Mammary epithelial cell (primary cell): ENCODE measurements at places on chromosomes 5 and 9. TPM values are rescaled to one million over a fixed set of nuclear protein-coding genes. Genes with fewer than 3 reads are reported as not detected.

DNA sequence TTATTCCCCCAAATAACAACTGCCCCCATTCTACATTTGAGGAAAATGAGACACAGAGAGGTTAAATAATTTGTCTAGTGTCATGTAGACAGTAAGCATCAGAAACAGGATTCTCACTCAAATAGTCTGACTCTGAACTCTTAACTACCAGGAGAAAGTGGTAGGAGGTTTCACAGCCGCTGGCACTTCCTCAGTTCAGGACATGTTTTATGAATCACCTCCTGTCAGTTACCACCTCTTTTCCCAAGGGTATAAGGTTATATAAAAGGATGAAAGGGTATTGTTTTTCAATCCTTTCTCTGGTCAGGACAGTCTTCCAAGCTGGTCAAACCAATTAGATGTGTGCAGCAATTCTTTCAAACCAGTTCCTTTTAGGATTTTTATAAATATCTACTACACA lies 52.1 kb downstream of the TSSK1B start:
- DNase-seq = peak; percentile 77

GRCh38 chr5:173327084-173327947 lies 898 bp downstream of the STC2 start:
- DNase-seq = peak; percentile 20

The TPM2 gene
- total RNA-seq = 116 and 134 TPM in 2 replicates

The C5 gene
- 1.3 TPM for total RNA-seq

The RNF208 gene
- 1.0 and 2.8 TPM in 2 replicates for total RNA-seq

DNA sequence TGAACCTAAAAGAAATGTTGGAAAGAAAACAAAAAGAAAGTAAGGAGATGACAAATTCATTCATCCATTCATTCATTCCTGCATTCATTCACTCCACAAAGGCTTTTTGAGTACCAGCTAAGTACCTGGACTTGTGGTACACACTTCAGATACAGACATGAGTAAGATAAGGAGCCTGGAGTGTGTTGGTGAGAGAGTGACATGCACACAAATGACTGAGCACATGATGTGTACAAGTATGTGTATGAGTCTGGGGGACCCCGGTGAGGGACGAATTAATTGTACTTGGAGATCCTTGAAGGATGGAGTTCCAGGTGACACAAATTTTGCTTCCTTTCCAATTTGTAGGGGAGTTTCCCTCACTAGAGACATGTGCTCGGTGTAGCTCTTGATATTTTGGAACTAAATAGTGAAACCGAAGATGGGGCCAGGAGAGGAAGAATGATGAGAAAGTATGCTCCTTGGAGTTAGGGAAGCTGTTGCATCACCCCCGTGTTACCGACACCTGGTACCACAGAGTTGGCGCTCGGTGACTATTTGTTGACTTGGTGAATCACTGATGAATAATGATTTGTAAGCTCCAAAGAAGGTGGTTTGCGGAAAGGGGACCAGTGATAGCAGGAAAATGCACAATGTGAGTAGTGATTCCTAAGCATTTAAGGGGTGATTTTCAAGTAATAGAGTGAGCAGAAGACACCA lies 509.8 kb downstream of the CCDC171 start:
- peak; percentile 99 for DNase-seq

GRCh38 chr9:12920437-12920836 lies 145.6 kb downstream of the LURAP1L start:
- DNase-seq = no peak

GRCh38 chr5:56319526-56320181 lies 86.5 kb upstream of the ANKRD55 start:
- DNase-seq = peak; percentile 96

GRCh38 chr5:65329266-65329665 lies 152.5 kb downstream of the ADAMTS6 start:
- no peak for DNase-seq

DNA sequence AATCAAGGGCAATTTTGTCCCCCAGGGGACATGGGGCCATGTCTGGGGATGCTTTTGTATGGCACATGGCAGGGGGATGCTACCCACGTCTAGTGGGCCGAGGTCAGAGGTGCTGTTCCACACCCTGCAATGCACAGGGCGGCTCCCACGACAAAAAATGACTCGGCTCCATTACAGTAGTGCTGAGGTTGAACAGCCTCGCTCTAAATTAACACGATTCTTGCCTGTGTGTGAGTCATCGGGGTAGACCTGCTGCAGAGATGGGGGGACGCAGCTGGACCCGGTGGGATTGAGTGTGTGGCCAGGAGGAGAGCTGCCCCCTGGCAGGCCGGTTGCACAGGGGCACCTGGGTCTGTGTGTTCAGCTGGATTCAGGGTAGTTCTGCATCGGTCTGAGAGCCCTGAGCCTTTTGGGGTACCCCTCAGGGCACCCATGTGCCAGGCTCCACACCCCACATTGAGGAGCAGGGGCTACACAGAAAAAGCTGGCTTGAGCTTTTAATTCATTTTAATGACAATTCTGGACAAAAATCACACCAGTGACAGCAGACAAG lies 20.0 kb upstream of the COL5A1 start:
- no peak for DNase-seq

DNA sequence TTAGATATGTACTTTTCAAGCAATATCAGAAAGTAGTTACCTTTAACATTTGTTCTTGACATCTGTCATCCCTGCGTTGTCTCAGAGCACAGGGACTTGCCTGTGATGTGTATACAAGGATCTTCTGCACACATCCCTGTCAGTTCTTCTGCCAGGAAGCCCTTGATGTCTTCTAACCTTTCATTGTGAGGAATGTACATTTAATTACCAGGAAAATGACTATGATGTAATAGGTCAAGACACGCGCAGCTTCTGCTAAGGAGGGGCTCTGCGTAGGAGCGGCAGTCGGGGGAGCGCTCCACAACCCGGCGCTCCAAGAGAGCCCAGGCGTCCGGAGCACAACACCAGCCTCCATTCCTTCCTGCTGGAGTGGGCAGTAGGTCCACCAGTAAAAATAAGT lies 119.7 kb downstream of the IRX2 start:
- DNase-seq = no peak

DNA sequence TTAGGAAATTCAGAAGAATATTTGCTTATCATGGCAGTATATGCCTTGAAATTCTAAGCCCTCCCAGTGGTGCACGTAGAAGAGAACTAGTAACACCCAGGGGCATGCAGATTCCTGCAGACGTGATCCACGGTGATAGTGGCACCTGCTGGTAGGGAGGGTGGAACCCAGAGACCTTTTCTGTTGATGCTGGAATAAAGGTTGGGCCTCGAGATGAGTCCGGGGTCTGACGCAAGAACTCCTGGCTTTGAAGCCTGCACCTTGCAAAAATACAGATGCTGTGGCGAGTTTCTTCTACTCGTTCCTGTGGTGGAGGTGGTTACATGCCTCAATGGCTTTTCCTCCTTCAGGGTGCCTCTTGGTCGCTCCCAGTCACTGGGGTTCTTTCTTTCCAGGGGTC lies 39.5 kb upstream of the PHF2 start:
- no peak for DNase-seq
